Activated CD8-positive, alpha-beta memory T cell treated with anti-CD3 and anti-CD28 coated beads for 4 hours (primary cell): ENCODE measurements at places on chromosomes 1 and 21.

DNA sequence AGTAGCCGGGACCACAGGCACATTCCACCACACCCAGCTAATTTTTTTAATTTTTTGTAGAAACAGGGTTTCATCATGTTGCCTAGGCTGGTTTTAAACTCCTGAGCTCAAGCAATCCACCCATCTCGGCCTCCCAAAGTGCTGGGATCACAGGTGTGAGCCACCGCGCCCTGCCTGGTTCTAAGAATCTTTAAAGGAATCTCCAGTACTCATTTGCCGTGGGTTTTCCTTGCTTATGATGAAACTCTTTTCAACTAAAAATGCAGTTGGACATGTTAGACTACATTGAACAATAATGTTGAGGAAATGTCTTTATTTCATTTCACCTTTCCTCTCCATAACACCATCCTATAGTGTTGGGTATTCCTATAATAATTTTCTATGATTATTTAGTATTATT, 121.6 kb downstream of the ZNF281 start:
- DNase-seq = no peak

GRCh38 chr21:39658066-39658465, 45.3 kb downstream of the B3GALT5 start:
- DNase-seq = no peak

DNA sequence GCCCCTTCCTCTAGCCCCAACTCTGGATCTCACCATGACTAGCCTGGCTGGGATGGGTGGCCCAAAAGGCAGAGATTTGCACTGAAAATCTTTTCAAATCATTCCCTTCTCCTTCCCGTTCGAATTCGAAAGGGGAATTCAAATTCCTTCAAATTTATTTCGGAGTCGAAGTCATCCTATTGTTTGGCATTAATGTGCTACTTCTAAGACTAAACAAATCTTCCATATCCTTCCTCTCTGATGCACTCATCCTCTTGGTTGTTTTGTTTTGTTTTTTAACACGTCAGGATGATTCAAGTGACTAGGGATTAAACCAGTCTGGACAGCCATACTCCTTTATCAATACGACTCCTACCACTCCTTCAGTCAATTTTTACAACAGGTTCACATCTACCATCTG, 95.5 kb upstream of the SGIP1 start:
- DNase-seq = no peak

GRCh38 chr1:57517587-57518374, 93.9 kb upstream of the DAB1 start:
- DNase-seq = no peak

DNA sequence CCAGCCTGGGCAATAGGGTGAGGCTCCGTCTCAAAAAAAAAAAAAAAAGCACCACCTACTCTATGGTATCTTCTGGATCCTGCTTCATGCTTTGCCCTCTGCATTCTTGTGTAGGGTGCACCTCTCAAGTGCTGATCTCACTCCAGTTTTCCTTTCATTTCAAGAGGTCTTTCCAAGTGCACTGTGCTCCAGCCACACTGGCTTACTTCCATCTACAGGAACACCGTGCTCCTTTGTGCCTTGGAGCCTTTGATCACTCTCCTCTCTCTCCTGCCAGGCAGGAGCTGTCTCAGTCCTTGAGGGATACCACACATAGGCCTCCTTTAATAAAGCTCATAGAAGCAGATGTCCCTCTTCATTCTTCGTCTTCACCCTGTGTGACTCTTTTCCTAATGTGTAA, 55.4 kb upstream of the GREM2 start:
- DNase-seq = no peak

- no peak for DNase-seq
These were observed 230.5 kb downstream of the SPATA17 start for GRCh38 chr1:217861658-217862057.
